ENCODE measurements at places on chromosomes 7 and 10.

- no peak for DNase-seq
Observed at GRCh38 chr7:96177353-96177752, 144.5 kb downstream of the SLC25A13 start.

DNA sequence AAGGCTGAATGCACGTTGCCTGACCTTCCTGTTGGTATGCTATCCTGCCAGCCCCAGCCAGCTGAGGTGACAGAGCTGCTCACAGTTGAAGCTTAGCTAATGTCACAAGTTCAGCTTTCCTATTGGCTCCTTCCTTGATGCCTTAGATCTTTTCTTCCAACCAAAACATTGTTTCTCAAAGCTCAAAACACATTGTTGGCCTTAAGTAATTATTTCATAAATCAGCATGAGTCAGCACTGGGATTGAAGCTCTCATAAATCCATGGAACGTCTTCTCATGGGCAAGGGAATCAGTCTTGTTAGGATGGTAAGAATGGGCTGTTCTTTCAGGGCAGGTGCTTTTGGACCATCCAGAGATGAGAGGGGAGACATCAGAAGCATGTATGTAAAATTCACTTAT is 128.1 kb upstream of the SAMD8 start:
- DNase-seq: no peak

- no peak for DNase-seq
Observed at GRCh38 chr7:30730097-30730496, 21.8 kb upstream of the INMT start.

GRCh38 chr10:88386821-88387773 is 196.0 kb downstream of the RNLS start:
- DNase-seq: peak; percentile 40

DNA sequence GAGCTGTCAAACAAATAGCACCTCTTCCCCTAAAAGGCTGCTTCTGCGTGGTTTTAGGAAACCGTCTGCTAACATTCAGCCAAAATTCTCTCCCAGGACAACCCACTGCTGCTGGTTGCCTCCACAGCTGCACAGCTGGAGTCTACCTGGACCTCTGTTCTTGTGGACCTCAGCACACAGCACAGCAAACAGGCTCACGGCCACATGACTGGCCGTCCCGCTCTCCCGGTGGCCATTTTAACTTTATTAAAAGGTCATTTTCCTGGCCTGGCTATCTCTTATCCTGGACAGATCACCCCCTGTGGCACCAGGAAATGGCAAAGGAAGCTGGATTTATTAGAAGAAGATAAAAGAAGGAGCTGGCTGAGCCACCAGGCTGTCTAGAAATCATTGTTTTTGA is 27.6 kb downstream of the SORBS1 start:
- no peak for DNase-seq

DNA sequence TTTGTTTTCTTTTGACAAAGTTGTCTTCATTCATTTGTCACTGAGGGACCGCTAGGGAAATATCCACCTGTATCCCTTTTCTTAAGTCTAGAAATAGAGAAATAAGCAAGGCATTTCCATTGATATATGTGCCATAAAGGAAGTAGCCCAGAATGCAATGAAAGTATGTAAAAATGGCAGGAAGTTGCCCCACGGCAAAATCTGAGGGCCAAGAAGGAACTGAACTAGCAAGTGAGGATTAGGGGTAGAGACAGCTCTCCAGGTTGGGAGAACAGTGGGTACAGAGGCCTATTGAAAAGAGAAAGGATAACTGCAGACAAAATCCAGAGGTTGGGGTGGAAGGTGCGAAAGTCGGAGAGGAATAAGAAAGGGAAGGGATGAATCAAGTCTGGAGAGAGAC is 56.6 kb upstream of the TOMM7 start:
- no peak for DNase-seq

DNA sequence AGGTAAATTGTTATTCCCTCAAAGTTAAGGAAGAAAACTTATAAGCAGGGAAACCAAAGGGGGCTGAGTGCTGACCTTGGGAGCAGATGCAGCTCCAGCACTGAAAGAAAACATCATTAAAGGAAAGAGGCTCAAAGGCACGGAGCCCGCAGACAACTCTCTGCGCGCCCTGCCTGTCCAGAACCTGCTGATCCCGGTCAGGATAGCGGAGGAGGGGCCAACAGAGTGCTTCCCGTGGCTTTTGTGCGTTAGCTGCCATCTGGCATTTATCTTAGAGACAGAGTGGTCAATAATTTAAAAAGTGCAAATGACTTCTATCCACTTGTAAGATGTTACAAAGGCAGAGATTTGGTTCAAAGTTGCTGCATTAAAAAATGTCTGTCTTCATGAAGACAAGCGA is 162.1 kb downstream of the FANK1 start:
- no peak for DNase-seq

- no peak for DNase-seq
Observed at GRCh38 chr7:50371551-50372021, 67.1 kb downstream of the IKZF1 start.

DNA sequence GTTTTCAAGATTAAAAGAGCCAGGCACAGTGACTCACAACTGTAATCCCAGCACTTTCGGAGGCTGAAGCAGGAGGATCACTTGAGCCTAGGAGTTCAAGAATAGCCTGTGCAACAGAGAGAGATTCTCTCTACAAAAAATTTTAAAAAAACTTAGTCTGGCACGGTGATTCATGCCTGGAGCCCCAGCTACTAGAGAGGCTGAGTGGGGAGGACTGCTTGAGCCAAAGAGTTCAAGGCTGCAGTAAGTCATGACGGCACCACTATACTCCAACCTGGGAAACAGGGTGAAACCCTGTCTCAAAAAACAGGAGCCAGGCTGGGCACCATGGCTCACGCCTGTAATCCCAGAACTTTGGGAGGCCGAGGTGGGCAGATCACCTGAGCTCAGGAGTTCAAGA is 86.6 kb upstream of the KCTD7 start:
- no peak for DNase-seq

DNA sequence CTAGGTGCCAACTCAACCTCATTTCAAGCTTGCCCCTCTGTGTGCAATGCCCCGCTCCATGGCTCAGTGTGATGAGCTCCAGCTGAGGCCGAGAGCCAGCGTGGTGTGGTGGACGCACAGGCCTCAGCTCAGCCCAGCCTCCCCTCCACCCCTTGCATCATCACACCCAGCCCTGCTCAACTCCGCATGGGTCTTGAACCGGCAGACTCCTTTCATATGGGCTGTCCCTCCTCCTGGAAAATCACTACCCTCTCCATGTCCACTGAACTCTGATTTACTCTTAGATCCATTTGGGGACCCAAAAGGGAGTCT is 16.6 kb upstream of the SLC18A3 start:
- DNase-seq: no peak

DNA sequence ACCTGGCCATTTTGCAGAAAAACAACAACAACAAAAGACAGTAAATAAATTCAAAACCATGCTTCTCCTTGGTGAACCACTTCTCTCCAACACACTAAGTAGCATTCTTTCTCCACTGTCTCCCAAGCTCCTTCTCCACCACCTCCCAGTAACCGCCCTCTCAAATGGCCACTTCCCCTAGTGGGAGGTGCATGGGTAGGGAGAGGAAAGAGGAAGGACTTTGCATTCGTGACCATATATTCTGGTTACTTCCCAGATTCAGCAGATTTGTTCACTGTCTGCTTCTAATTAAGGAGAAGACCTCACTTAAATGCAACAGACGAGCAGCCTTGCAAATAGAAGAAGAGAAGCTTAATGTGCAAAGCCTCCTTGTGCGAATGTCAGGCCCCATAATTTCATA is 166.8 kb downstream of the SORCS1 start:
- peak; percentile 11 for DNase-seq

DNA sequence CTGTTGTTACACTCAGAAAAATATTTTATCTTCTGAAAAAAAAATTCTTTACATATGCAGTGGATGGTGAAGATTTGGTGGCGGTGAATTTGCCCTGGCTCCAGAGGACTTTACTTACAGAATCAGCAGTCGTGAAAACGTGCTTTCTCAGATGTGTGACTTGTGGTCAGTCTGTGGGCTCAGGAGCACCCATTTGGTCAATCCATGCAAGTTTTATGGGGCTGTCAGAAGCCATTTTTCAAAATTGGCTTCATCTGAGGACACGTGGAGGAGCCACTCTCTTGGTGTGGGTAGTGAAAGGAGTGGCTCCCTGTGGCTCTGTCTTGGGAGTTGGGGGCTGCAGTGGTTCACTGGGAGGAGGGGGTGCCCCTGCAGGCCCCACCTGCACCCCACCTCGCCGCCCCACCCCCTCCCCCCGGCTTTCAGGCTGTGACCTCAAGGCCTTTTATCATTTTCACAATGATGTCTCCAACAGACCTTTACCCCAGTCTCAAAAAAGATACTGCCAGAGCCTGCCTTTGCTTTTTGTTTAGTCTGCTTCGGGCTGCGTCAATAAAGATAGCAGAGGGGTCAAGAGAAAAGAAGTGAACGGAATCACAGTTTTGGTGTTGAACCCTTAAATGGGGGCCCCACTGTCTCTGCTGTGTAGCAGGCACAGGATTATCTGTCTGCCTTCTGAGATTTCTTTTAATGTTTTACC is 137.4 kb downstream of the MGMT start:
- no peak for DNase-seq

GRCh38 chr7:84256571-84256971 is 62.0 kb upstream of the SEMA3A start:
- no peak for DNase-seq

GRCh38 chr10:109647627-109648026 is 275.7 kb downstream of the XPNPEP1 start:
- peak; percentile 14 for DNase-seq

GRCh38 chr7:101792051-101792681 is 25.3 kb upstream of the CUX1 start:
- no peak for DNase-seq

Data from transverse colon (tissue), 4 donors.